ENCODE measurements at places on chromosomes 2 and 18.

GRCh38 chr2:55843096-55843993, 80.2 kb downstream of the EFEMP1 start:
- no peak for DNase-seq

GRCh38 chr18:7301094-7301493, 70.2 kb downstream of the LRRC30 start:
- no peak for DNase-seq

DNA sequence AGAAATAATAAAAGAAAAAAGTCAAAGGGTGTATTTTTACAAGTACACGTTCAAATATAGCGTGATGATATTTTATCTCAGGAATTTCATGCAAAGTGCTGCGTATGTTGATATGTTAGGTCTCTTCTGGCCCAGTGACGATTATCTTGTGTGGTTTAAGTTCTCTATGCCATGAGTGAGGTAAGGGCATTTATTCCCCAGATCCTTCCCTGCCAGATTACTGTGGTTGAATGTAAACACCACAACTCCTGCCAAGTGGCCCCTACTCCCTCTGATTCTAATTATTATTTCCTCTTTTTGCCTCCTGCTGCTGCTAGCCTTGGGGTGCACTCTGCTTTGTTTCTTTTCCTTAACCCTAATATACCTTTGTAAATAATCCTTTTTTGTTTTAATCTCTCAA, 12.2 kb downstream of the SCN2A start:
- peak; percentile 9 for DNase-seq

DNA sequence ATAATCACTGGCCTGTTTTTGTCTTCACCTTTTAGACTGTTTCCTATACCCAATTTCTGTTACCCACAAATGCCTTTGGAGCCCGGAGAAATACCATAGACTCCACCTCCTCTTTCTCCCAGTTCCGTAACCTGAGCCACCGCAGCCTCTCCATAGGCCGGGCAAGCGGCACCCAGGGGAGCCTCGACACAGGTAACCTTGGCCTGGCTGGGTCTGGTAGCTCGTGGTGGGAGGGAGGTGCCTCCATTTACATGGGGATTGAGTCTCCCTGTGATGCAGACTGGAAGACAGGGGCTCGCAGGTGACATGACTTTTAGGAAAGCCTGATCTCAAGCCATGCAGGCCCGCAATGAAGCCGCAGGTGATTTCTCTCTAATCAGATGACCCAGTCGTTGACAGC, 100.6 kb downstream of the CABLES1 start:
- DNase-seq = no peak

- no peak for DNase-seq
These were observed 1.0 kb downstream of the HOXD9 start for GRCh38 chr2:176123411-176124109.

DNA sequence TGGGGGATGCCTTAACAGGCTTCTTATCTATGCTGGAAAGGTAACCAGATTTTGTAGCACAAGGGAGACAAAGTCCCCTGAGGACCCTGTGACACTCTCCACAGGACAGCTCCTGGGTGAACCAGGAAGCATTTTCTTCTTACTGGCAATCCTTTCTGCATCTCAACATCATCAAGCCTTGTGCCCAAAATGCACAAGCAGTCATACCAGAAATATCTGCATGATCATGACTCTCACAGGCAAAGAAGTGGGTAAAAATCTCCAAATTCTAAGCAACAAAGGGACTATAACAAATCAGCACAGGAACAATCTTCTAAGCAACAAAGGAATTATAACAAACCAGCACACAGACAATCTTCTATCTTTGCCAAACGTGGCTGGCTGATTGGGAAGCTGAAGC, 99.1 kb upstream of the CD226 start:
- DNase-seq = no peak

DNA sequence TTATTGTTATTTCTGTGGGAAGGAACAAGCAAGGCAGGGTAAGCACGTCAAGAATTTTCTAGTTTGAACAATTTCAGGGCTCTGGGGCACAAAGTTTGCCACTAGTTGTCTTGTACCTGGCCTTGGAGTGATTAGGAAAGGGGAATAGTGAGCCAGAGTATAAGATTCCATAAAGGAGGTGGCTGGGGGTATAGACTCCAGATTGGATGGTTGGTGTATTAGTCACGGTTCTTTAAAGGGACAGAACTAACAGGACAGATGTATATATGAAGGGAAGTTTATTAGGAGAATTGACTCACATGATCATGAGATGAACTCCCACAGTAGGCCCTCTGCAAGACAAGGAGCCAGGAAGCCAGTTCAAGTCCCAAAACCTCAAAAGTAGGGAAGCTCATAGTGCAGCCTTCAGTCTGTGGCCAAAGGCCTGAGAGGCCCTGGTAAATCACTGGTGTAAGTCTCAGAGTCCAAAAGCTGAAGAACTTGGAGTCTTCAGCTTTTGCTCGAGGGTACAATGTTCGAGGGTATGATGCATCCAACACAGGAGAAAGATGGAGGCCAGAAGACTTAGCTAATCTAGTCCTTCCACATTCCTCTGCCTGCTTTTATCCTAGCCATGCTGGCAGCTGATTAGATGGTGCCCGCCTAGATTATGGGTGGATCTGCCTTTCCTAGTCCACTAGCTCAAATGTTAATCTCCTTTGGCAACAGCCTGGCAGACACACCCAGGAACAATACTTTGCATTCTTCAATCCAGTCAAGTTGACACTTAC, 31.5 kb upstream of the PTPRM start:
- DNase-seq = peak; percentile 48

DNA sequence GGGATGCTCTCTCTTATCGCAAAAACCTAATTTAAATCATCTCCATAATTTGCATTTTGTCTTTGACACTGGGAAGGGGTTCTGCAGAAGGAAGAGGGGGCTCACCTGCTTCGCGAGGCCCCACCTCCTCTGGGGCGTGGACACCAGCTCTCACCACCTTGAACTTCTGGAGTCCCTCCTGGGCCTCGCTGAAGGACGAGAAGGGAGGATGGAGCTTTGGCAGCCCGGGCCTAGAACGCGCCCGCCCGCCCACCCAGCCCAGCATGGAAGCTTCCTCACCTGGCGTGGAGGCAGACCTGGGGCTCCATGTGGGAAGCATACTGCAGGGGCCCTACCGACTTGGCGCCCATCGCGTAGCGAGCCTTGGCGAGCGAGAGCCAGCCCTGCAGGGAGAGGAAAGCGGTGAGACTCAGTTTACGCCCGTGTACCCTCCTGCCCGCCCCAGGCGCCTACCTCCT, 1.1 kb upstream of the IMP4 start:
- DNase-seq = peak; percentile 34

GRCh38 chr2:44560941-44561340, 199.2 kb downstream of the CAMKMT start:
- peak; percentile 14 for DNase-seq

GRCh38 chr2:202545523-202545922, 89.2 kb upstream of the FAM117B start:
- no peak for DNase-seq

- DNase-seq = no peak
These were observed 360.6 kb downstream of the RND3 start for GRCh38 chr2:150126839-150127238.

DNA sequence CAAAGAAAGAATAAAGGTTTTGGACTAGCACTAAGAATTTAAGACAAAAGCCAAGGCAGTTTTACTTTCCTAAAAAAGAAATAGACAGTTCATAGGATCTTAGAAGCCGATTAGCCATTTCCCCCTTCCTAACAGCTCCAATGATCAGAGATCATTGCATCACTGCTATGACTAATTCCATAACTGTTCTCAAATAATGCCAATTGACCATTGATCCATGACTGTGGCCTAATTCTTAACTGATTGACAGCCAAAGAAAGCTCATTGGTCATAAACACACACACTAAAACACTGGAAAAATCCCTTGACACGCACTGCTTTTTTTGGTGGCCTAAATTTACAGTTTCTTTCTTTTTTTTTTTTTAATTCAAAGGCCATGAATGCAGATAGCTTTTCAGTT, 345.0 kb upstream of the ACVR2A start:
- DNase-seq = no peak

- DNase-seq = peak; percentile 64
These were observed 2.0 kb downstream of the CNNM4 start for GRCh38 chr2:96762529-96763311.

GRCh38 chr2:147945660-147946059, 74.9 kb downstream of the ORC4 start:
- no peak for DNase-seq

Measured in hematopoietic multipotent progenitor cell treated with erythropoietin and hydrocortisone succinate and interleukin-3 and kit ligand, for 6 days (in vitro differentiated cells).